ENCODE measurements at places on chromosomes 7 and 10. TPM values are rescaled to one million over a fixed set of nuclear protein-coding genes. Genes with fewer than 3 reads are reported as not detected.

DNA sequence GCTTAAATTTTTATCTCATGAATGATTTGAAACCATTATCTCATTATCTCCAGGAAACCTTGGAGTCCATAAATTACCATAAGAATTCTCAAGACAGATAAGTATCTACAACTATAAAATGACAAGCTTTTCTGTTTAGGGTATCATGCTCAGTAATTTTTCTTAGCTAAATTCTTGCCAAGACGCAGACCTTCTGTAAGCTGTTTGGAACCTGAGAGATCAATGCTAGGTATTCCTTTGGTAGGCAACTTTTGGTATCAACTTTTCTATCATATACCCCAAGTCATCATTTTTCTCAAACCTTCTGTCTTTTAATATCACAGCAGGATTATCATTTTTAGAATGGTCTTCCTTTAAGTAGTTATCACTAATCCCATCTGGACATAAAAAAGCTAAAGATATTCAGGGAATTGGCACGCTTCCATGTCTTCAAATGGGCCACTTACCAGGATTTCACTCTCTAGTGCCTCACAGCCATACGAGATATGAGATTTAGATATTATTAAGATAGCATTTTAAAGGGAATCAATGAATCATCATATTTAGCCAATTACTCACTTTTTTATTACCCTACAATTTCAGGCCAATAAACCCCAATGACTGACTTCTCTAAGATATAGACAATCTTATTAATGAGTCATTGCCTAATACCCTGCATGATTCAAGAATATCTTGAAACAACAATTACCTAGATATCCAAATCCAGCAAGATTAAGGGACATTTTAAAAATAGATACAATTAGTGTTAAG lies 544.1 kb downstream of the HTR7 start:
- DNase-seq, result no peak

DNA sequence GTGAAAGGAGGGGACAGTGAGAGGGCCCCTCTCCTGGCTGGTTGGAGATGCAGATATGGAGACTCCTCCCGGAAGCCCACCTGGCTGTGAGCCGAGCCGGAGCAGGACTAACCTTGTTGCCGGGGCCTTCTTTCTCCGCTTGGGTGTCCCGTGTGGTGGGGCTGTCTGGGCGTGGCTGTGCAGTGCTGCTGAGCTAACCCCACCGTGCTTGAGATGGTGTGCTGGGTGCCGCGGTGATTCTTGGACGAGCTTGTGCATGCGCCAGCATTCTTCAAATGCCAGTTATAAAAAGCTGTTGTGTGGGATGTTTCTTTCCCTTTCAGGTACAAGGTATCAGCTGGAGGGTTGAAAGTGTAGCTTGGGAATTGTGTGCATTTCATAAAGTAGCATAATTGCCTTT lies 48.8 kb downstream of the DAGLB start:
- peak; percentile 22 for DNase-seq

GRCh38 chr10:74445493-74445892 lies 294.5 kb downstream of the ADK start:
- no peak for DNase-seq

DNA sequence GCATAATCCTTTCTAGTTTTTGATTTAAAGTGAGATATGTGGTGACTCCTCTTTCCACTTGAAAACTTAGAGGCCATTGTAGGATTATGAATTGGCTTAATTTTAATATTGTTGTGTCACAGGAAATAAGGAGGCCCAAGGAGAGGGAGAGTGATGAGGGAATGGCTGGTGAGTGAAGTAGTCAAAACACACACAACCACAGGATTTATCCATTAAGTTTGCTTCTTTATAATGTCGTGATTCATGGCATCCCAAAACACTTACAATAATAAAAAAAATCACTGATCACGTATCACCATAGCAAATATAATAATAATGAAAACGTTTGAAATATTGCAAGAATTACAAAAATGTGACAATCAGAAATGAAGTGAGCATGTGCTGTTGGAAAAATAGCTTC lies 1215.5 kb upstream of the LRRTM3 start:
- no peak for DNase-seq

DNA sequence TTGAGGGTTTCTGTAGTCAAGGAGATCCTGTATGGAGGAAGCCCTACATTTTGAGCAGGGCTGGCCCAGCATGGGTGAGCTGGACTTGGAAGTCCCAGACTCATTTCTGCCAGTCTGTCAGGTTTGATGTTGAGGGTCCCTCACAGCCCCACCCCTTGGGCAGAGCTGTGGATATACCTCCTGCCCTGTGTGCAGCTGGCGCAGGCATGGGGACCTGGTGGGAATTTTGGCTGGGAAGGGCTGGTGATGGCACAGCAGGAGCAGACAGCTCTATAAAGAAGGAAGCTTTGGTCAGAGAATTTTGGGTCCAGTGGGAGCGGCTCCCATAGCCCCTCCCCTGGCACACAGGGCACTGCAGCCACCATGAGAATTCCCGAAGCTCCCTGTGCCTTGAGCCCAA lies 482.6 kb downstream of the RPS24 start:
- DNase-seq, result no peak

GRCh38 chr7:94949532-94949931 lies 42.1 kb downstream of the PPP1R9A start:
- peak; percentile 51 for DNase-seq

- DNase-seq, result no peak
Measured at GRCh38 chr10:102398172-102399020, 2.9 kb downstream of the NFKB2 start.

DNA sequence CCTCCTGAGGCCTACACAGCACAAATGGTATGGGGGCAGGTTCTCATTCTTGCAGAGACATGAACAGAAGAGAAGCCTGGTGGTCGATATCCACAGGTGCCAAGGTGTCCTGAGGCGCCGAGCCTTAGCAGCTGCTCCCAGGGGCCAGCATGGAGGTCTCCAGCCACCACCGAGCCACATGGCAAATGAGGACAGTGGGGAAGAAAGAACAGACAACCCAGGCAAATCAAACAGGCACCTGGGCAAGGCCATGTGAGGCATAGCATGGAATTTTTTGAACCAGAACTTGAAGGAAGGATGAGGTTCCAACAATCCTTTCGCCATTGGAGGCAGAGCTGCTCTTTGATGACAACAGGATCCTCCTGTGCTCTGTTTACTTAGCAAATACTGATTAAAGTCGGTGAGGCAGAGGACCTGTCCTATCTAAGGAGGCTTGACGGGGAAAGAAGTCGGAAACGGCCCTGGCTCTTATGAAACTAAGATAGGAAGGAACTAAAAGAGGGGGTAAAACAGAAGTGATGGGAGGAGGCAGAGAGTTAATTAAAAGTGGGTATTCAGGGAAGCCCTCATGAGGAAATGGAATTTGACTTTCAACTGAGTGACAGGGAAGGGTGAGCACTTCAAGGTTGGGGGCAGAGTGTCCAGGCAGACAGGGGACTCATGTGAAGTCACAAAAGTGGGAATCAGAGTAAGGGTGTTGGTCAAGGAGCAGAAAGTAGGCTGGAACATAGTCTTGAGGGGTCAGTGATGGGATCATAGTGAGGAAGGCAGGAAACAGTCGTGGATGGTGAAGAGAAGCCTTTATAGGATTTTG lies 8.6 kb upstream of the CALML3 start:
- DNase-seq, result no peak

GRCh38 chr10:35307297-35307696 lies 29.0 kb upstream of the CCNY start:
- peak; percentile 78 for DNase-seq

Gene STMP1
- total RNA-seq, result 37.0 TPM

Gene THSD7A
- total RNA-seq, result not detected
